ENCODE measurements at places on chromosomes 13 and 19.

- DNase-seq: no peak
These were observed 631.3 kb downstream of the EFNB2 start for GRCh38 chr13:105904034-105904742.

GRCh38 chr19:46355234-46356148 is 8.6 kb downstream of the PPP5C start:
- DNase-seq: no peak

DNA sequence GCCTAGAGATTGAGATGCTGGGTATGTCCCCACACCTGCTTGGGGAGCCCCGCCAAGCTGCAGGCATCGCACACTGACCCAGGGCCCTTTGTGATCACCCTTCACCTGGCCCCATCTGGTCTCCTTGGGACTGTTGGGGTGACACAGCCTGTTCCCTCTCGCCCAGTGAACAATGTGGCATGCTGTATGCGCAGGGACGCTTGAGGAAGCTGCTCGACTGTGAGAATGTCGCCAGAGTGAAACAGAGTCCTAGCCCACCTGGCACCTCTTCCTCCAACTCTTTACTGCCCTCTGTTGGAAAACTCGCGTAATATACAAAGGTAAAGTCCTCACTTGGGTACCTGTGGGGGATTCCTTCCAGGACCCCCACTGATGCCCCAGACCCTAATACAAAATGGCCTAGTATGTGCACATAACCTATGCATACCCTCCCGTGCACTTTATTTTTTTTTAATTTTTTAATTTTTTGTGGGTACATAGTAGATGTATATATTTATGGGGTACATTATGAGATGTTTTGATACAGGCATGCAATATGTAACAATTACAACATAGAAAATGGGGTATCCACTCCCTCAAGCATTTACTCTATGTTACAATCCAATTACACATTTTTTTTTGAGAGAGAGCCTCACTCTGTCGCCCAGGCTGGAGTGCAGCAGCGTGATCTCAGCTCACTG is 9.0 kb downstream of the BLOC1S3 start:
- no peak for DNase-seq

DNA sequence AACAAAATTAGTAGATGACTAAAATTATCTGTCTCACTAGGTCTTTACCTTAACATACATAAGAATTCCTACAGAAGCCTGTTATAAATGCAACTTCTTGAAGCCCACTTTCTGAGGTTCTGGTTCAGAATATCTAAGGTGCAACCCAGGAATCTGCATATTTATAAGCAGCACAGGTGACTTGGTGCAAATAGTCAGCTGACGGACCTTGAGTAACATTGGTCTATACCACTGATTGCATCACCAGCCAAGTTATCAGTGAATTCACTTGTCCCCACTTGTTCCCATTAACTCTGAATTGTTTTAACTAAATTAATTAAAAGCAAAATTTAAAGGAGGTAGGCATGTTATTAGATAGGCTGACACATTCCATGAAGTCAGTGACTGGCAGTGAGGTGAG is 109.9 kb downstream of the FRY start:
- no peak for DNase-seq

GRCh38 chr13:44519642-44520041 is 56.5 kb downstream of the TSC22D1 start:
- no peak for DNase-seq

GRCh38 chr19:42469311-42470235 is 26.8 kb upstream of the CXCL17 start:
- DNase-seq: no peak

DNA sequence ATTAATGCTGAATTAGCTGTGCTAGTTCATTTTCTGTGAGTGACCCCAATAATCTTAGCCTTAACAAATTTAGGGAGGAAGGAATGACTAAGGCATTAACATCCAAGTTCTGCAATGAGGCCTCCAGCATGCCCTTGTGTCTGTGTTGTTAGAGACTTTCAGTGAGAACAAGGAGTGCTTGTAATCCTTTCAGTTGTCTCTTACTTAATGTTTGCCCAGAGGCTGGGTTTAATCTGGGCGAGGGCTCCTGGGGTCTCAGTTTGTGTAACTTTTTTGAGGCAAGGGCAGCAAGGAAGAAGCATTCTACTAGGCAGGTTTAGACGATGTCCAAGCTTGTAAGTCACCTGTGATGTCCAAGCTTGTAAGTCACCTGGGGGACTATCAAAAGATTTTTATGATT is 24.3 kb downstream of the CCNA1 start:
- DNase-seq: no peak

GRCh38 chr13:43331672-43332071 is 308.3 kb downstream of the DNAJC15 start:
- DNase-seq: no peak

DNA sequence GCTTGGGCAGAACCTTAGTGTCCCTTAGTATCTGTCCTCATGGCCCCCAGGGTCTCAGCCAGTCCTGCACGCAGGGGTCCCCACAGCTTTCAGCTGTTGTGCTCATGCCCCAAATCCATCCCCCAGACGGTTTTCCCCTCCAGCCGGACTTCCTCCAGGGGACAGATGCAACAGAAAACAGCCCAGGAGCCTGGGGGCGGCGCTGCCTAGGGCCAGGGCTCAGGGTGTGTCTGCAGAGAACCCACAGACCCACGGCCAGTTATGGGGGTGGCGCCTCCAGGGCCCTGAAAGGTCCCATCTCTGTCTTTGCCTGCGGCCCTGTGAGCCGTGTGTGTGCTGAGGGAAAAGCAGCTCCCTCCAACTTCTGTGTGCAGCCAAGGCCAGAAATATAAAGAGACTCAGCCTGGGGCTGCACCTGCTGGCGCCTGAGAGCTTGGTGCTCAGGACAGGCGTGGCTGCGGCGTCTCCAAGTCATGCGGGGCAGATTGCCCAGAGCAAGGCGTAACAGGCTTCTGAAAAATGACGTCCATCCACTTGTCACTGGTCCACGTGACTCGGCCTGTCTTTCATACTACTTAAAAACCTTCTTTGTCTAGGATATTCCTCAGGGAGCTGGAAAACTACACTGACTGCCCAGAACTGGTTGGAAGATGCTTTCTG is 22.1 kb upstream of the F7 start:
- DNase-seq: no peak

DNA sequence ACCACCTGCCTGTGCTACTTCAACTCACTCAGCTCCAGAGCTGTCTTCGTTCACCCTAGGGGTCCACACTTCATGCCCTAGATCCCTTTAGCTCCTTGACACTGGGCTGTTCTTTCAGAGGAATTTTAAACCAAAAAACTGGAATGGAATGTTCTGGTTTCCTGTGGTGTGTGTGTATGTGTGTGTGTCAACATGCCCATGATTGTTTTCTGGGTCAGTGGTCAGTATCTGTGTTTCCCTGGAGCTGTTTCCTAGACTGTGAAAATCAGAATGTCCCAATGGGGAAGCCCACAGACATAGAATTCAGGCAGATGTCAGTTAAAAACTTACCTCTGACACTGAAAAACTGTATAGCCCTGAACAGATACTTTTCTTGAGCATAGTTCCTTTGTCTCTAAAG is 1.3 kb downstream of the PMIS2 start:
- DNase-seq: no peak

DNA sequence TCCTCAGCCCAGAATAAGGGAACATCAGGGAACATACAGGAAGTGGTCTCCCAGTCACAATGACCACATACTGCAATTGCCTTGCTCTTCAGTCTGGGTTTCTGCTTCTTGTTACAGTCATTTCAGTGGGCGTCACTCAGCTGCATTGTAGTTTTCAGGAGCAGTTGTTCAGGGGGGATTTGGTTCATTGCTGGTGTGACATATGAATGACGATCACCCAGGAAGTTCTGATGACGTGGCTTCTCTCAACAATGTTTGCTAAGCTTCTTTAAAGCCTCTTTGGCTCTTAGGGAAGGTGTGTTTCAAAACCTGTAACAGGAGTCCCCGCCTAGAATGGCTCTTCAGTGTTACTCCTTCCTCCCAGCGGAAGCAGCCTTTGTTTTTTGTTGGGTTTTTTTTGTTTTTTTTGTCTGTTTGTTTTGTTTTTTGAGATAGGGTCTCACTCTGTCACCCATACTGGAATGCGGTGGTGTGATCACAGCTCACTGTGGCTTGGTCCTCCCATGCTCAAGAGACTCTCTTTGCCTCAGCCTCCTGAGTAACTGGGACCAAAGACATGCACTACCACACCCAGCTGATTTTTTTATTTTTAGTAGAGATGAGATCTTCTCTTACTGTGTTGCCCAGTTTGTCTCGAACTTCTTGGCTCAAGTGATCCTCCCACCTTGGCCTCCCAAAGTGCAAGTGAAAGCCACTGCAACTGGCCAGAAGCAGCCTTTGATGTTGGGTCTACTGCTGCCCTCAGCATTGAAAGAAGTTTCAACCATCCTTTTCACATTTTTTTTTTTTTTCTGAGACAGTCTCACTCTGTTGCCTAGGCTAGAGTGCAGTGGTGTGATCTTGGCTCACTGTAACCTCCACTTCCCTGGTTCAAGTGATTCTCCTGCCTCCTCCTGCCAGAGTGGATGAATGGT is 1.4 kb upstream of the SCEL start:
- DNase-seq: no peak

DNA sequence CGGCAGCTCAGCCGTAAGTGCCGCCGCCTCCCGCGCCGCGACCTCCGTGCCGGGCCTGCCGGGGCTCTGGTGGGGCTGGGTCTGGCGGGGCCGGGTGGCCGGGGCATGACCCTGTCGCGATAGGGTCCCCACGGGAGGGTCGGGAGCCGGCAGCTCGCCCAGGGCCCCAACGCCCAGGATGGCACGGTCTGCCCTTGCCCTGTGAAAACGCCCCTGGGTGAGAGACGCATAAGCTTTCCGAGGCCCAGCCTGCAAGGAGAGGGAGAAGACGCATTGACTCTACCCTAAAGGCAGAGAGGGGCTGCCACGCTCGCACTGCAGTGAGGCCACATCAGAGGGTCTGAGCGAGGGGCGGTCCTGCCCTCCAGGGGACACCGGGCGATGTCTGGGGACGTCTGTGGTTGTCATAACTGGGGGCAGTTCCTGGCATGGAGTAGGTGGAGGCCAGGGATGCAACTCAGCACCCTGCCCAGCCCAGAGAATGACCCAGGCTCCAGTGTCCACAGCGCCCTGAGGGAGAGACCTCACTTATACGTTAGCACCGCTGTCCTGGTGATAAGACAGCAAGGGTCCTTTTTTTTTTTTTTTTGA is 539 bp downstream of the ZNF554 start:
- no peak for DNase-seq

DNA sequence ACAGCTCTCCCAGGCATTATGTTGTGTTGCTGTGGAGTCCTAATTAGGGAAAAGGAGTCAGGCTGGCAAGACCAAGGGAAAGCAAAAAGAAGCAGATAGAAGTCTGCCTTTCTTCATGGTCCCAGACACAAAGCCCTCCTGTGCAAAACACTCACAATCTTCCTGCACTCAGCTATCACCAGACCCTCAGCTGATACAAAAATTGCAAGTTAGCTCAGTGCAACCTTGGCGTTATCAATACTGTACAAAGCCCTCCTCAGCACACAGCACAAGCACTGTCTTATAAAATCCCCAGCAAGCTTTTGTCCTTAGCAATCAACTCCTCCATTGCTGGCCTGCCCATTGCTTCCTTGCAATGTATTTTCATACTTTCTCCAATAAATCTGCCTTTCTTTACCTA is 3.2 kb downstream of the OR7C2 start:
- DNase-seq: no peak

GRCh38 chr13:44817131-44817671 is 172.1 kb downstream of the NUFIP1 start:
- no peak for DNase-seq

DNA sequence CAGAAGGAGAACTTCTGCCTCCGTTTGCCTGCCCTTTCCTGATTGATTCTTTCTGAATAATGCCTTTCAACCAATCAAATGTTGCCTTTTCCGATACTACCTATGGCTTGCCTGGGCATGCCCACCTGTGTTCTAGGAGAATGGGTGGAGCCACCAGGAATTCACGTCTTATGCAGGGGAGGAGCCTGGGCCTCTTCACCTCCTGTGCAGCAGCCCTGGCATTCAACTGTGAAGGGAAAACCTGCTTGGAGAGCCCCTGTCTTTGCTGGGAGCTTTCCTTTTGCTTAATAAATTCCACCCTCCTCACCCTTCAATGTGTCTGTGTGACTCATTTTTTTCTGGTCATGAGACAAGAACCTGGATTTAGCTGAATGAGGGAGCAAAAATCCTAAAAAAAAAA is 730.7 kb downstream of the UQCRFS1 start:
- DNase-seq: no peak

- DNase-seq: no peak
These were observed 2.8 kb downstream of the MAST1 start for GRCh38 chr19:12841094-12841493.

DNA sequence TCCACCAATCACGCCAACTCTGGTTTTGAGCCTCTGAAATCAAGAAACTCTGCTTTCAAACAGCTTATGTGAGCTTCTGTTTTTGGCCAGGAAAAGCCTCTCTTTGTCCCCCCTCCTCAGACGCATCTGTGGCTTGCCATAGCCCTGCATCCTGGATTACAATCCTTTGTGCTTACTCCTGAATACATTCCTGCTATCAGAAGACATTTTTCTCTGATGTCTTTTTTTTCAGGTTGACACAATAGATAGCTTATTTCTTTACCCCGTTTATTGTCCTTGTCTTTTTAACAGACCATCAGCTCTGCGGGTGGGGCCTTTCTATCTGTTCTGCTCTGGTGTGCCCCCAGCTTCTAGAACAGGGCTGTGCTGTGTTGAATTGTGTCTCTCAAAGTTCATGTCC is 11.0 kb downstream of the PNMA8B start:
- DNase-seq: no peak

DNA sequence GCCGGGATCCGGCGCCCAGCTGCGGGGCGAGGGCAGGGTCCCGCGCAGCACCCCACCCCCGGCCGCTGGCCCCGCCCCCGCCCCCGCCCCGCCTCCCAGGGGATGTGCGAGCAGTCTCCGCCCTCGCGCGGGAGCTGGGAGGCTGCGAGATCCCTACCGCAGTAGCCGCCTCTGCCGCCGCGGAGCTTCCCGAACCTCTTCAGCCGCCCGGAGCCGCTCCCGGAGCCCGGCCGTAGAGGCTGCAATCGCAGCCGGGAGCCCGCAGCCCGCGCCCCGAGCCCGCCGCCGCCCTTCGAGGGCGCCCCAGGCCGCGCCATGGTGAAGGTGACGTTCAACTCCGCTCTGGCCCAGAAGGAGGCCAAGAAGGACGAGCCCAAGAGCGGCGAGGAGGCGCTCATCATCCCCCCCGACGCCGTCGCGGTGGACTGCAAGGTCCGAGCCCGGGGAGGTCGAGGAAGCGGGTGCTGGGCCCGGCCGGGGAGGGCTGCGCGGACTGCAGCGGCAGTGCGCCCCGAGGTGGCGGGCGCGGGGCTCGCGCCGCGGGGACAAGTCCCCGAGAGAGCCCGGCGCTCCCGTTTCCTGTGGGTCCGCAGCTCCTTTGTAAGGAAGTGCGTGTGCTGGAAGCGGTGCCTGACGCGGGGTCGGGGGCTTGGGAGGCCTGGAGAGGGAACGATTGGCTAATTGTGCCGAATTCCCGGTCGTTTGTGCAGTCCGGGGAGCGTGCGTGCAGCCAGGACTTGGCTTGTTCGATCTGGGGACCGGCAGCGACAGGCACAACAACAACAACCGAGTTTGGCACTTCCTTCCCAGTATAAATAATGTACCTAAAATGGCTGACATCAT is at the start of gene ITM2B:
Gene ITM2B (plus strand): TSS at position 161 of the 843 bp plus-strand sequence. CDS start 155 bp downstream, at position 316.
- peak; percentile 30 for DNase-seq

DNA sequence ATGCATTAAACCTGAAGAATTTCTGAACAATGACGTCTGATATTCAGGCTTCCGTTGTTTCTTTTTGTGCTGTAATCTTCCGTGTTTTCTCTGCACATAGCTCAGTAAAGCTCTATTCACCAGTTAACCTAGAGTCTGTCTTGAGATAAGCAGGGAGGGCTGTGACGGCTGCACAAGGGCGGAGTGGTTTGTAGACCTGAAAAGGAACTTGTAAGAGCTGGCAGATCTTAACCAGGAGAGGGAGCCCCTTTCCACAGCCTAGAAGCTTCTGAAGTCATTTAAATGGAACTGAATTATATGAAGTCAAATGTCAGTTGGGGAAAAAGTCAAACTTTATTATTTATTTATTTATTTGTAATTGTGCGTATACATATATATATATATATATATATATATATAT is 27.5 kb downstream of the DPRX start:
- DNase-seq: no peak

Measured in stimulated activated CD4-positive, alpha-beta T cell treated with anti-CD3 and anti-CD28 coated beads, TNF-alpha, amount 100 ng/mL, for 24 hours (primary cell).